Stimulated activated CD8-positive, alpha-beta memory T cell treated with anti-CD3 and anti-CD28 coated beads, Interleukin-4, amount 100 ng/mL, for 1 hour (primary cell): ENCODE measurements at places on chromosomes 6 and 20.

DNA sequence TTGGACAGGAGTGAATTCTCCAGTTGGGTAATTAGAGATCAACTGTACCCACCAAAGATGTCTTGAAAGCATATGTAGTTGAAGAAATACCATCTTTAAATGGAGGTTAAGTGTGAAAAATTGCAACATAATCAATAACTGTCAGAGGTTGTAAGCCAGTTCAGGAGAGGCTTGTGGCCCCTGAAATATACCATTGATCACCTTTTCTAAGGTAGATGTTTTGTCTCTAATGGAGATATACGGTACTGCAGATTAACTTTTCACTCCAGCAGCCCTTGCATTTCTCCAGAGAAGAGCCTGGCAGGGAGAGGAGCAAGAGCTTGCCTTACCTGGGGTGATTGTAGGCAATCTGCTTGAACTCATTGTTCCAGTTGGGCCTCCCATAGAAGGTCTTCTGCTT lies 48.8 kb downstream of the NOX3 start:
- no peak for DNase-seq

GRCh38 chr6:107062691-107063090 lies 34.7 kb downstream of the MTRES1 start:
- DNase-seq: no peak

GRCh38 chr20:61391812-61392520 lies 139.9 kb downstream of the CDH4 start:
- DNase-seq: no peak

- no peak for DNase-seq
These were observed 15.1 kb upstream of the NOL7 start for GRCh38 chr6:13600036-13600435.

DNA sequence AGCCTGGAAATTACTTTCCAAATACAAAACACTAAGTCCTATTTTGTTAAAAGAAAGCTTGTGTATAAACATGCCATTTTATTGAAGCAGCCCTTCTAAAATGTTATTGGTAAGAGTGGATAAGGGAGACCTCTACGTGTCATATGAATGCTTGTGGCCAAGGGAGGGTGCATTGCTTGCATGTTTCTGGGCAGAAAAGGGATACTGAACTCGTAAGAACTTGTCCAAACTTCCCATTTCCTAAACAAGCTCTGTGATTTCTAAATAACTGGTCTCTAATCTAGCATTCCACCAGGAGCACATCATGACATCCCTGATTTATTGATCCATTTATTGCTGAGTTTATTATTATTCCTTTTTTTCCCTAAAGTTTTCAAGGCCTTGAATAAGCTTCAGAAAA lies 474.1 kb downstream of the CD109 start:
- DNase-seq: no peak
